Glutamatergic neuron (in vitro differentiated cells): ENCODE measurements at places on chromosomes 5 and 9. TPM values are rescaled to one million over a fixed set of nuclear protein-coding genes. Genes with fewer than 3 reads are reported as not detected.

Gene SLC25A46
- total RNA-seq = 38.1 TPM

Gene RASEF
- total RNA-seq = 0.25 TPM

Gene GARIN3
- total RNA-seq = not detected

Gene PCDHB11
- total RNA-seq = 10.6 TPM

Gene KIF24
- 0.78 TPM for total RNA-seq

Gene SEC24A
- total RNA-seq = 23.8 TPM

Gene CD72
- 4.9 TPM for total RNA-seq

Gene MARVELD2
- 1.6 TPM for total RNA-seq

Gene CREBRF
- total RNA-seq = 16.6 TPM

Gene NR2F1
- 0.37 TPM for total RNA-seq

Gene DMRT3
- total RNA-seq = 1.7 TPM

Gene DPH7
- total RNA-seq = 64.6 TPM

Gene MIGA2
- total RNA-seq = 40.2 TPM

Gene DOCK2
- total RNA-seq = 0.66 TPM

Gene LECT2
- total RNA-seq = not detected

Gene SLC4A9
- total RNA-seq = not detected

Gene PAEP
- total RNA-seq = not detected

Gene FOXI1
- not detected for total RNA-seq

Gene CDX1
- not detected for total RNA-seq

Gene LRRC19
- not detected for total RNA-seq

Gene NR5A1
- not detected for total RNA-seq

Gene DMAC1
- 22.2 TPM for total RNA-seq

Gene BAAT
- total RNA-seq = 0.54 TPM

Gene MYMK
- not detected for total RNA-seq

Gene CATSPER3
- 0.54 TPM for total RNA-seq

Gene CD180
- total RNA-seq = not detected

Gene CCNI2
- total RNA-seq = 0.17 TPM

Gene WDR31
- 1.3 TPM for total RNA-seq

Gene TSLP
- total RNA-seq = not detected

Gene CRHBP
- not detected for total RNA-seq

Gene ANKRD20A1
- not detected for total RNA-seq

Gene RNF224
- total RNA-seq = 0.39 TPM

Gene IFNA21
- total RNA-seq = not detected

Gene TIMD4
- not detected for total RNA-seq
